ENCODE measurements at places on chromosomes 12 and 14.

DNA sequence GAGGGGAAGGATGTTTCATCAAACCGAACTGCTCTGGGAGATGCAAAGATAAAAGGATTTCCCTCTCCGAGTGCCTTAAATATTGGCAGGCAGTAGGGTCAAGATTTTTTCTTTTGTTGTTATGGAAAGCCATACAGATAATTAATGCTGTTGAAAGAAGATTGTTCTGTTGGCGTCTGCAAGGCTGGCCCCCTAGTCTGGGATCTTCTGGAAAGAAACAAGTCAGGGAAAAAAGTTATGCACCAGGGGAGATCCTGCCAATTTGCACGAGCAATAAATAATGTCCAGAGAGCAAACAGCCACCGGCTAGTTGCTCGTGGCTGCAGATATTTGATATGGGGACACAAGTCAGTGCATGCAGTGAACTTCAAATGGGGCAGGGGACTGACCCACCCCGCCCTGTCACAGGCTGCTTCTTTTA is 202.1 kb upstream of the MYL2 start:
- no peak for DNase-seq

DNA sequence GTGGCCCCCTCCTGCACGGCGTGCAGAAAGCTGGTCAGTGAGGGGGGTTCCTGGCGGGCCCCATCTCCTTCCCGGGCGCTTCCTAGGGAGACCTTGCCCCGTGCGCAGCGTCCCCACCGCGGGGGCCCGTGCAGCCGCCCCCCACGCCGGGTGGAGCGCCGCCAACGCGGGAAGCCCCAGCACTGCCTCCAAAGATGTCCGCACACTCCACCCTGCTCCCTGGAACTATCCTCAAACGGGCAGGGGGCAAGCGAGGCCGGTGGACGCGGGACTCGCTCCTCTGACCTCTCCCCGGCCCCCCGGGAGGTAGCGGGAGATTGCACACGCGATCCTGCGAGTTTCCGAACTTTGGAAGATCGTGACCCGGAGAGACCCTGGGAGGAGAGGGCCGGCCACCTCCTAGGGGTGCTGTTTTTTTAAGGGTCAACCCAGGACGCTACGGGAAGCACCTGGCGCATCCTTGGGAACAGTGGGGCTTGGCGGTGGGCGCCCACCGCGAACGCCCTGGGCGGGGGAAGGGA is 1.5 kb upstream of the FZD10 start:
- no peak for DNase-seq

DNA sequence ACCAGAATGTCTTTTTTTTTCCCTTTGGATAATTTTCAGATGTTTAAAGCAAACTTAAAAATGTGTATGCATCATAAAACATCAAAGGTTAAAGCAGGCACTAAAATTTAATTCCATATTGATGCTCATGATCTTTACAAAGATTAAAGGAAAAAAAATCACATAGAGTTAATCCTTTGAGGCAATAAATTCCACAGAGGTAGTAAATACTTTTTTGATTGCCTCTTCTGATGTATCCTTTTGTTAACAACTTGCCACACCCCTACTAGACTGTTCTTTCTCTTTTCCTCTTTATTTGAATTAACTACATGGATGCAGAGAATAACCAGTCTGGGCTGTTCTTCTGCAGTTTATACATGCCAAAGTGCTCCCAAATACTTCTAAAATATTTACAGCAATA is 45.2 kb upstream of the KCNJ8 start:
- DNase-seq: no peak

GRCh38 chr12:2215709-2216560 is 163.1 kb downstream of the CACNA1C start:
- DNase-seq: no peak

DNA sequence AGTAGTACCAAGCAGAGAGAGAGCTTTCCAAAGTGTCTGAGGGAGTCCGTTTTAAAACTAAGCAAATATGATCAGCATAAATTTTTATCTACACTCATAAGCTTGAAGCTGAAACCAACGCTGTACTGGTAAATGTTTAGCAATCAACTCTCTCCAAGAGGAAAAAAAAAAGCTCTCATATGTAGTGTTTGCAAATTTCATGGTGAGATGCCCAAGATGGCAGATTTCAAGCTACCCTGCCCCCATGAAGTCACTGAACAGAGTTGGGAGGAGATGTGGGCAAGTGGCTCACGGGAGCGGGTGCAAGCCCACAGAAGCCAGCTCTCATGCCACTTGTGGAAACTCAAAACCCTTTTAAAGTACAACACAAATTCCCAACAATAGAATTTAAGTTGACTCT is 475.8 kb downstream of the BCAT1 start:
- DNase-seq: no peak

GRCh38 chr14:74532246-74532645 is 38.7 kb downstream of the ISCA2 start:
- no peak for DNase-seq

GRCh38 chr12:67789266-67789665 is 140.7 kb downstream of the DYRK2 start:
- no peak for DNase-seq

- DNase-seq: no peak
These were observed 41.6 kb downstream of the RHOJ start for GRCh38 chr14:63245893-63246292.

DNA sequence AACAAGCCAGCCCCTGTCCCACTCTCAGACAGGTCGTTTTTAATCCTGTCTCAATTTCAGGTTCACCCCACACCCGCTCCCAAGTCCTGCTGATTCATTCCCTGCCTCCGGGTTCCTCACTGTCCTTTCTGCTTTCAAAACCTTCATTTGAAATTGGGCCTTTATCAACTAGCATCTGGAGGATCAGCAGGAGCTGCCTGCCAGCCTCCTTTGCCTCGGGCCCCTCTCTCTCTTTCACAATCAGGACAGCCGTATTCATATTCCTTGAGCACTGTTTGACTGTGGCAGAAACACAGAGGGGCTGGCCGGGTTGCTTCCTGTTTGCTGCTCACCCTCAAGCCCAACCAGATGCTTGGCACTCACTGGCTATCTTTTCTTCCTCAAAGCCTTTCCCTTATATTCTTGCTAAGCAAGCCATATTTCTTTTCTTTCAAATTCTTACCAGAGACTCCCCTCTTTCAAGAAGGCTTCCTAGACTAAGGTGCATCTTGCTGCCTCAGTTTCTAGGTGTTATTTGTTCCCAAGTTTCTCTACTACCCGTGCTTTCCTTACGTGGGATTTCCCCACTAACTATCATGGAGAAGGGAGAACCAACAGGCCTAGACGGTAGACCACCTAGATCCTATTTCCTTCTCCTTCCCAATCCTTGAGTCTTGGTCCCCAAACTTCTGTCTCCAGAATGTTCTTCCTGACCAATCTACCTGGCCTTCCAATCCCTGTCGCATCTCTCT is 3.0 kb downstream of the GALNT6 start:
- no peak for DNase-seq

Data from activated CD4-positive, alpha-beta T cell treated with anti-CD3 and anti-CD28 coated beads for 1 hour (primary cell).